D341Med (cell line): ENCODE measurements at places on chromosomes 12 and 14.

DNA sequence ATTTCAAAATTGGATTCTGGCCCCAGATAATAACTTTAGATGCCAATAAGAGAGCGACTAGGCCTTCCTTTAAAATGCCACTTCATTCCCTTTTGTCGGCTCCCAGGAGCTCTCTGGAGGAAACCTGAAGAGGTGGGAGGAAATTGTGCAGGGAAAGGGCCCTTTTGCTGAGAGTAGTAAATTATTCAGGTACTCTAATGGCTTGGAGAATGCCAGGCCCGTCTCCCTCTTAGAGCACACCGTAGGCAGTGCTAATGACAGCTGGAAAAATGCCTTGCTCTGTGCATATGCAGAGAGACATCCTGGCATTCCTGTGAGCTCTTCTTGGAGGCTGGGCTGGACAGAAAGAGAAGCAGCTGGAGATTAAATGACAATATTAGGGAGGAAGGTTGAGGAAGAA is 115.0 kb upstream of the RPH3A start:
- no peak for DNase-seq

GRCh38 chr14:77245820-77246219 is 25.2 kb downstream of the NGB start:
- no peak for DNase-seq

DNA sequence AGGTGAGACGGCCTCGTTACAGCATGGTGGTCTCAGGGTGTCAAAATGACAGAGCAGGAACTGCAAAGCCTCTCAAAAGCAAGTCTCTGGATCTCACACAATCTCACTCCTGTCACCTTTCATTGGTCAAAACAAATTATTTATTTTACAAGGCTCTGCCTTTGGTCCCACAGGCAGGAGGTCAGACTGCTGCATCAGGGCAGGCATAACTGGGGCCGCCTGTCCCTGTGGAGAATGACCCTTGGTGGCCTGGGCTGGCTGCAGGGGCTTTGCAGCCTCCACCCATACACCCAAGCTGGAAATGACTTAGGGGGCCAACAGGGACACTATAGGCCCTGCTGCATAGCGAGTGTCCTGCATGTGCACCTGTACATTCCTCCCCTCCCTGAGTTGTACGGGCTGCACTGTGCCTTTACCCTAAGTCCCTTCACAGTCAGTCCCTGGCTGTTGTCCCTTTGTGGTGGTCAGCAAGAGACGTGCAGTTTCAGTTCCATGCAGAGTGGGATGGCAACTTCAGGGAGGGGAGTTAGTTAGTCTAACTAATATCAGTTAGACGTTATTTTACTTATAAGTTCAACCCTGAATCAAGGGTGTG is 28.1 kb downstream of the PEX5 start:
- DNase-seq = no peak

DNA sequence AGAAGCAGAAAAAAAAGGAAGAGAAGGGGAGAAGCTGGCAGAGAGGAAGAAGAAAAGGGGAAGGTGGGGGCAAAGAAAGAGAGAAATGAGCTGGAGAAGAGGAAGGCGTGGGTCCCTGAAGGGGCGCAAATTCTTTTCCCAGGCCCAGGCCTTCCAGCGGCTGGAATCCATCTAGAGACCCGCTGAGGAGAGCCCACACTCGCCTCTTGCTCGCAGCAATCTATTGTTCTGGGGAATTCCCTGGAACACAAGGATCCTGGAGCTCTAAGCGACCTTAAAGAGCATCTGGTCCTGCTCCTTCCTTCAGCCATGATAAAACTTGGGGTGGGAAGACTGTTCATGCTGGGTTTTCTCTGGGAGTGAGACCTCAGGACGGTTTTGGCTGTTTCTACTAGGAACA is 41.2 kb upstream of the FKBP4 start:
- no peak for DNase-seq

- no peak for DNase-seq
These were observed 8.7 kb upstream of the CACNA2D4 start for GRCh38 chr12:1927051-1927680.

DNA sequence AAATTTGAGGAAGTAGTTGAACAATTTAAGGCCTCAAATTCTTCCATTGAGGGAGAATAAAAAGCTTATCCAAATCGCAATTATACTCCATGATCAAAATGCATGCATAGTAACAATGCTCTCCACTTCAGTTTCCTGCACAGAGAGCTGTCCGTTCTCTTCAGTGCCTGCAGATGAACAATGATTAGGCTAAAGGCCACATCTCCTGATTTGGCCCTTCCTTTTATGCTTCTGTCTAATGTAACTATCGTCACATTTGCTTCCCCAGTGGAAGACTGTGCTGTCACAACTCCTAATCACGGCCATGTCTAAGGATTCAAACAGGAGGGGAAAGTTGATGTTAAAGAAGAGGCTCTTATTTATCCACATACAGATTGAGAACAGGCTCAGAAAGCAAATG is 113.6 kb upstream of the NPAS3 start:
- no peak for DNase-seq

DNA sequence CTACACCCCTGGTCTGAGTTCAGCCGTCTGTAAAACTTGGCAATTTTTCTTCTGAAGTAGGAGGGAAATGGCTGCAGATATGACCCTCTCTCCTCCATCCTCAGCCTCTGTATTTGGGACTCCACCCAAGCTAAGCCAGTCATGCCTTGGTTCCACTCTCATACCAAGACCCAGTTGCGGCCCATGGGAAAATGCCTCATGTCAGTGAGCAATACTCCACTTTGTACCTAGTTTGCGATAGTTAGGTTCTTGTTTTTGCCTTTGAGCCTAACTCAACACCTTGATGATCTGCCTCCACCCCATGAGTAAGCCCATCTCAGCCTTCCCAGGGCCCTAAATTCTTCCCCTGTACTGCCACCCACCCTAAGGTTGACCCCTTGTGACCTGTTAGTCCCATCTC is 143.4 kb downstream of the HMGA2 start:
- DNase-seq = no peak

DNA sequence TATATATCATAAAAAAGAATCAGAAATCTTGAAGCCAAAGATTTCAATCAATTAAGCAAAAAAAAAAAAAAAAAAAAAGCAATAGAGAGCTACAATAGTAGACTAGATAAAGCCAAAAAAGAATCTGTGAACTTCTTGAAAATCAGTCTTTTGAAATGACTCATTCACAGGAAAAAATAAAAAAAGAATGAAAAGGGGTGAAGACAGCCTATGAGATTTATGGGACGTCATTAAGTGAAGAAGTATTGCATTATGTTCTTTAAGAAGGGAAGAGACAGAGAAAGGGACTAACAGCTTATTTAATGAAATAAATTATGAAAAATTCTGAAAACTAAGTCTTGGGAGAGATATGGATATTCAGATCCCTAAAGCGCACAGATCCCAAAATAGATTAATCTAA is 103.8 kb downstream of the ACSS3 start:
- no peak for DNase-seq

- DNase-seq = no peak
These were observed 233.3 kb downstream of the CACNA1C start for GRCh38 chr12:2286047-2286446.

- no peak for DNase-seq
These were observed 1117.5 kb downstream of the AACS start for GRCh38 chr12:126182619-126183236.

GRCh38 chr14:92341791-92342190 is 18.8 kb downstream of the SLC24A4 start:
- no peak for DNase-seq

GRCh38 chr12:118011961-118012360 is 4.5 kb upstream of the RFC5 start:
- DNase-seq = no peak

GRCh38 chr14:37894463-37894862 is 299.0 kb downstream of the TTC6 start:
- DNase-seq = no peak

DNA sequence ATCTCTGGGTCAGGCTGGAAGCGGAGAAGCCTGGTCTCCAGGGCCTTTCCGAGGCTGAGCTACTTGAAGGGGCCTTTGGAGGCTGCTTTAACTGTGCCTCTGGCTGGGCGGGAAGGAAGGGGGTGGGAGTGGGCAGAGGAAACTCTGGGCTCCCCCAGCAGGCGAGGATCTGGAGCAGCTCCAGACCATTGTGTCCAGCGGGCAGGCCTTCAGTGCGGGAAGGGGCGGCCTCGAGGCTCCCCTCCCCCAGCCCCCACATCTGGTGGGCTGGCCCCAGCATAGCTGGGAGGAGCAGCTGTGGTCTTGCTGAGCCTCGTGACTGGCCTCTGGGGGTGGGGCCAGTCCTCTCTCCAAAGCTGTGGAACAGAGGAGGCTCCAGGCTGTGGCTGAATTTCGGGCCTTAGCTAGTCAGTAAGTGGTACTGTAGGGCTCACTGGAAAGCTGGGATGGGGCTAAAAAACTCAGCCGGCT is 3.4 kb downstream of the TAMALIN start:
- DNase-seq = no peak

DNA sequence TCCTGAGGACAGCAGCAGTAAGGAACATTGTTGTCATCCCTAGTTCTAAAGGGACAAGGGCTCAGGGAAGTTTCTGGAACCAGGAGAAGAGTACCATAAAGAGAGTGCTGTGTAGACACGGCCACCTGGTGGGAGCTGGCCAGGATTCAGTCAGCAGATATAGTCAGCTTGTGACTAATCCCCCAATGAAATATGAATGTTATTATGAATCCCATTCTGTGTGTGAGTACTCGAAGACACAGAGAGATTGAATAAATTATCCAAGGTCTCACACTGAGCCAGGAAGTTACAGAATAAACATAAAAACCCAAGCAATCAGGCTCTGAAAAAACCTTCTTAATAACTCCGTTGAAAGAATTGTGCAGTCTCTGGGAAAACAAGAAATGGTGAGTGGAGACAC is 1359.5 kb downstream of the AACS start:
- DNase-seq = no peak

DNA sequence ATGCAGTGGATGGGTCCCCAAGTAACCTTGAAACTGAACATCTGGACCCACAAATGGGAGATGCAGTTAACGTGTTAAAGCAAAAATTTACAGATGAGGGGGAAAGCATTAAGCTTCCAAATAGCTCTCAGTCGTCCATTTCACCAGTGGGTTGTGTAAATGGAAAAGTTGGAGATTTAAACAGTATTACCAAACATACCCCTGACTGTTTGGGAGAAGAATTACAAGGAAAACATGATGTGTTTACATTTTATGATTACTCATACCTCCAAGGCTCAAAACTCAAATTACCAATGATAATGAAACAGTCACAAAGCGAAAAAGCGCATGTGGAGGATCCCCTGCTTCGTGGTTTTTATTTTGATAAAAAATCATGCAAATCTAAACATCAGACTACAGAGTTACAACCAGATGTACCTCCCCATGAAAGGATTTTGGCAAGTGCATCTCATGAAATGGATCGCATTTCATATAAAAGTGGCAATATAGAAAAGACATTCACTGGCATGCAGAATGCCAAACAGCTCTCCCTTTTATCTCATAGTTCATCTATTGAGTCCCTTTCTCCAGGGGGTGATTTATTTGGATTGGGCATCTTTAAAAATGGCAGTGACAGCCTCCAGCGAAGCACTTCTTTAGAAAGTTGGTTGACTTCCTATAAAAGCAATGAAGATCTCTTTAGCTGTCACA is 116.6 kb upstream of the NPAS3 start:
- DNase-seq = no peak

- no peak for DNase-seq
These were observed 49.5 kb upstream of the PIWIL1 start for GRCh38 chr12:130288206-130288605.
